OCI-M1 (cell line): ENCODE measurements at places on chromosomes 3 and 15.
A peak's percentile ranks its signal among the peaks of the same experiment; 100 is the strongest.

DNA sequence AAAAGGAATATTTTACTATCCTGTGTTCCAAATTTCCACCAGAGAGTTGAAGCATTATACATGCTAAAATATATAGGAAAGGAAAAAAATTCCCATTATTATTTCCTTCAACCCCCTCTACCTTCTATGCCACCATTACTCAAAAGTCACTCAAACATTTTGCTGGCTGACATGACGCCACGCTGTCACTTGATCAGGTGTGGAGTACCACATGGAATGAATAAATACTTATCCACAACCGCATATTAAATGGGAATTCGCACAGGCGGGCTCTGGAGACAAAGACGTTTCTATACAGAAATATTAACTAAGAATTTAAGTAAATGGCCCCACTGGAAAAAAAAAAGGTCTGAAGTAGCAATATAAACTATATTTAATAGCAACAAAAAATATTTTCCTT, 266.4 kb downstream of the FOXP1 start:
- no peak for DNase-seq

- DNase-seq: no peak
Observed at GRCh38 chr15:71844916-71845315, 34.6 kb downstream of the NR2E3 start.

- no peak for DNase-seq
Observed at GRCh38 chr3:79253271-79253670, 514.5 kb downstream of the ROBO1 start.

DNA sequence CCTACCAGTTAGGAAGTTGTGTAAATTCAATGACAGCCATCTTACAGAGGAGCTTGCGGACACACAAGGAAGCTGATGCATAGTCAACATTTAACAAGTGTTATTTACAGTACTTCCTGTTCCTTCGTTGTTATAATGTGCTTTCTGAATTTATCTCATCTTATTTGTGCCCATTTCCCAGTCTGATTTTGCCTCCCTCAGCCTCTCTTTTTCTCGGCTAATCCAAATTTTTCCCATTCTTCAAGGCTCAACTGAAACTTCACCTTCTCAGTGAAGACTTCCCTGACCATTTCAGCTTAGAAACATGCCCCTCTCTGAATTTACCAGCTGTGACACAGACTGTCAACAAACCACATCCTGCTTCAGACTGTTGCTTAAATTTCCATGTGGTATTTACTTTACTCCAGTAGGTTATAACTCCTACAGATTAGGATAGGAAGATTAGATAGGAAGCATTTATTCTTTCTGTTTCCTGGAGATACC, 55.7 kb upstream of the CP start:
- DNase-seq: peak; percentile 17

GRCh38 chr3:105844704-105845103, 24.1 kb downstream of the CBLB start:
- DNase-seq: no peak

DNA sequence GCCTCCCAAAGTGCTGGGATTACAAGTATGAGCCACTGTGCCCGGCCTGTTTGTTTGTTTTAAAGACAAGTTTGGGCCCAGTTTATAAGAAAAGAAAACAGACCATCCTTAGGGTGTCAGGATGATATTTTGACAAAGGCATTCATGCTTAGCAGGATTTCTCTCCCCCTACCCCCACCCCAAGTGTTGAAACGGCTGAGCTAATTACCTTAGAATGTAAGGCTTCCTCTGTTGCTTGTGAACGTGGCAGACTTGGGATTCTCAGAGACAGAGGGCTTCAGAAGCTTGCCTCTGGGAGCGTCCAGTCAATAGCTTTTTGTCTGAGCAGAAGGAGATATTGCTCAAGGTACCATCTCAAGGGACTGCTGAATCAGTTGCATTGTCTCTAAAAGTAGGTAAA, 24.0 kb downstream of the FLNB start:
- no peak for DNase-seq

DNA sequence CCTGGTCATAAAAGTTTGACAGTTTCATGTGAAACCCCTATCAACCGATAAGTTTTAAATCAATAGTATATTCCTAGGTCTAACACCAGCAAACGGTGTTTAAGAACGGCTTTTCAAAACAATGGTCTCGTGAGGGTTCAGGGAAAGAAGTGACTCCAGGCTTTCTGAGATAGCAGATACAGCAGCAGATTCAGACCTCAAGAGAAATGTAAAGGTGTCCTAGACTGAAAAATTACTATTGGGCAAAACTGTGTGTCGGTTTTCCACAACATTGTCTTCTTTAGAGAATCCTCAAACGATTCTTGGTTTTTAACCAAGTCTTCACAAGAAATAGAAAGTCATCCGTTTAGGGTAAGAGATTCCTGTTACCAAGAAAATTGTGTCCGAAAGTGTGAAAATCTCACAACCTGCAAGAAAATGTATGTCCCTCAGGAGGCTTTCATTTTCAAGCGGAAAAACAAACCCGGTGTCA, 1.2 kb downstream of the SETD2 start:
- peak; percentile 75 for DNase-seq

DNA sequence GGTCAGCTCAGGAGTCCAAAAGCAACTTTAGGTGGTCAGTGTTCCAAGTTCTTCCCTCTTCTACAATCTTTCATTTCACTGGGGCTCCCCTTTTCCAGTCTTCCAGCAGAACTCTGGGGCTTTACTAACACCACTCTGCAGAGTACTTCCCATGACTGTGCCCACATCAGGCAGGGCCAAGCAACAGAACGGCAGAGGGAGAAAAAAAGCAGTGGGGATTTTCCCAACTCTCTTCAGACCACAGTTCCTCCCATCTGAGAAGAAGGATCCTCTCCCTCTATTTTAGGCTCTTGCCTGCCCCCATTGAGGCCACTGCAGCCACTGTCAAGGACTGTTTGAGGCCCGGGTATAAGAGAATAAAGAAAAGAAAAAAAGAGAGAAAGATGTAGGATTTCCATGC, 70.7 kb downstream of the TTBK2 start:
- DNase-seq: no peak

DNA sequence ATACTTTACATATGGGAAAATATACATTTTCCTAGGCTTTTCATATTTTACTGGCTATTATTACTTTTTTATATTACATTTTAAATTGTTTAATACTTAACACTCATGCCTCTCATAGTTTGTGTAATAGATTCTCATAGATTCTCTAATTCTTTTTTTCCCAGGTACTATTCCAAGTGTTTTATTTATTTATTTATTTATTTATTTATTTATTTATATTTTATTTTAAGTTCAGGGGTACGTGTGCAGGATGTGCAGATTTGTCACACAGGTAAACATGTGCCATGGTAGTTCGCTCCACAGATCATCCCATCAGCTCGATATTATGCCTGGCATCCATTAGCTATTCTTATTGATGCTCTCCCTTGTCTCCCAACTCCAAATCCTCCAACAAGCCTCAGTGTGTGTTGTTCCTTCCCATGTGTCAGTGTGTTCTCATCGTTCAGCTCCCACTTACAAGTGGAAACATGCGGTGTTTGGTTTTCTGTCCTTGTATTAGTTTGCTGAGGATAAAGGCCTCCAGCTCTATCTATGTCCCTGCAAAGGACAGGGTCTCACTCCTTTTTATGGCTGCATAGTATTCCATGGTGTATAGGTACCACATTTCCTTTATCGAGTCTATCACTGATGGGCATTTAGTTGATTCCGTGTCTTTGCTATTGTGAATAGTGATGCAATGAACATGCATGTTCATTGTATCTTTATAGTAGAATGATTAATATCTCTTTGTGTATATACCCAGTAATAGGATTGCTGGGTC, 205.4 kb upstream of the P2RY1 start:
- DNase-seq: no peak

DNA sequence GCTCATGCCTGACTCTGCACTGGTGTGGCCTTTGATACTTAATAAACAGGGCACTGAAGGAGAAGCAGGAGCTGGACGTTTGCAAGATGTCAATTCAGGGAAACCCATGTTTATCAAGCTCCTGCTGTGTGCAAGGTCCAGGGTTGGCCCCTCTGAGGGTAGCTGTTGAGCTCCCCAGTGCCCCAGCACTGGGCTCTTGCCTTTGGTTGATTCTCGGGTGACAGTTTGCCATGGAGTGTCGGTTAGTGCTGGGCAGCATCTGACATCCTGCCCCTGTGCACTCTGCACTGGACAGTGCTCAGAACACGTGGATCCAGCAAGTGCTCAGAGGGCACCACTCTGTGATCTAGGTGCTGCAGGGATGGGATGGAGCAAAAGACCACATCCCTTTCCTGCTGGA, 7.3 kb downstream of the HDAC11 start:
- no peak for DNase-seq

- no peak for DNase-seq
Observed at GRCh38 chr15:71768184-71768583, 42.2 kb upstream of the NR2E3 start.

- DNase-seq: no peak
Observed at GRCh38 chr3:51706021-51706485, 815 bp upstream of the GRM2 start.

GRCh38 chr15:91860498-91860897, 7.0 kb downstream of the SLCO3A1 start:
- DNase-seq: no peak

- DNase-seq: peak; percentile 83
Observed at GRCh38 chr3:132256989-132257388, 60.2 kb upstream of the ACP3 start.

DNA sequence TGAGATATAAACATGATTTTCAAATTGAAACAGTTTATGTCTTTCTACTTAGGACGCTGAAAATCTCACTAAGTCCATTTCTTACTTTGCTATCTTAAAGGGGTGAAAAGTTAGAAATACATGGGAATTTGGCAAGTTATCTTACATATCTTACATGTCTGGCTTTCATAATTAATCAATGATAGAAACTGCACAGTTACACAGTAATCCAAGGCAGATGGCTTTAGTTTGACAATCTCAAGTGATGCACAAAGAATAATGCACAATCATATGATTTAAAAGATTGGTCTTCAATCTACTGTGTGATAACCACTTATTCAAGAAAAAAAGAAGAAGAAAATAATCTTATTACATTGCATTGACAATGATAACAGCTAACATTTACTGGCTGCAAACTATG, 14.2 kb downstream of the PDZRN3 start:
- no peak for DNase-seq

DNA sequence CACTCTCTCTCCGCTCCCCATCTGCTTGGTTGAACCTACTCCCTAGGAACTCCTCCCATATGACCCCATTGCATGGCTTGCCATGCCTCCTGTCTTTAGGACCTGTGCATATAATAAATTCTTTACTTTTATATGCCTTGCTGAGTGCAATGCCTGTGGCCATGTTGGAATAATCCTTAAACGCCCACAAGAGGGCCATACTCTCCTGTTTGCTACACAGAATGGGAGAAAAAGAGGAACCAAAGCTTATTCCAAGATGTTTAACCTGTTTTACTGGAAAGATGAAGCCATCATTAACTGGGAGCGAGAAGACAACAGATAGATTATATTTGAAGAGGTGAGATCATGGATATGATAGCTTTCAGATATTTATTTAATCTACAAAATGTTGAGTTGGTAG, 1097.8 kb downstream of the NAALADL2 start:
- DNase-seq: peak; percentile 45

- DNase-seq: no peak
Observed at GRCh38 chr3:164095279-164095678, 983.0 kb downstream of the SI start.

DNA sequence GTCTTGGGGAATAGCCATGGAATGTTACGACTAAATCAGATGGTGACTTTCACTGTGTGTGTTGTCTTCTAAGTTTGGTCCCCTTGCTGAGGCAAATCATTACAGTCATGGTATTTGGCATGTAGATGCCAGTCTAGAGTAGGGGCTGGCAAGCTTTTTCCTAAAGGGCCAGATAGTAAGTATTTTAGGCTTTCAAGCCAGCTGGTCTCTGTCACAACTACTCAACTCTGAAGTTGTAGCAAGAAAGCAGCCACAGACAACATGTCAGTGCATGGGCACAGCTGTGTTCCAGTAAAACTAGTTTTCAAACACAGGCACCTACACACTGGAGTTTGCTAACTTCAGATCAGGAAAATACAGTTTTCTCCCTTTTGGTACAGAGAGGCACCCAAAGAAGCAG, 39.3 kb downstream of the CCR3 start:
- no peak for DNase-seq

DNA sequence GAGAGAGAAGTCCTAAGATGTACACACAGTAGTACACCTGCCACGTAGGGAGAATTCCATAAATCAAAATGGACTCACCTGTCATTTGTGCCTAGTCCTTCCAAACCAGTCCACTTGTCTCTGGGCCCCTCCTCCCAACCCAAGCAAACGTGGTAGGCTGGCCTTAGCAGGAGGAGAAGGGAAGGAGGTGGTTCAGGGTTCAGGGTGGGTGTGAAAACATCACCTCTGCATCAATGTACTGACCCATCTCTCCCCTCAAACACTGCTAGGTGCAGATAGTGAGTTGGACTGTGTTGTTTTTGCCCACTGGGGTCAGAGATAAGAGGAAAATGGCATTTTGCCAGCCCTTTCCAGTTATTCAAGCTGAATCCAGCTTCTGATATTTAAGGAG, 99.3 kb downstream of the MME start:
- DNase-seq: peak; percentile 59

- DNase-seq: no peak
Observed at GRCh38 chr3:110995461-110996231, 76.0 kb upstream of the NECTIN3 start.

- DNase-seq: no peak
Observed at GRCh38 chr15:41443275-41443674, 26.4 kb downstream of the RTF1 start.

DNA sequence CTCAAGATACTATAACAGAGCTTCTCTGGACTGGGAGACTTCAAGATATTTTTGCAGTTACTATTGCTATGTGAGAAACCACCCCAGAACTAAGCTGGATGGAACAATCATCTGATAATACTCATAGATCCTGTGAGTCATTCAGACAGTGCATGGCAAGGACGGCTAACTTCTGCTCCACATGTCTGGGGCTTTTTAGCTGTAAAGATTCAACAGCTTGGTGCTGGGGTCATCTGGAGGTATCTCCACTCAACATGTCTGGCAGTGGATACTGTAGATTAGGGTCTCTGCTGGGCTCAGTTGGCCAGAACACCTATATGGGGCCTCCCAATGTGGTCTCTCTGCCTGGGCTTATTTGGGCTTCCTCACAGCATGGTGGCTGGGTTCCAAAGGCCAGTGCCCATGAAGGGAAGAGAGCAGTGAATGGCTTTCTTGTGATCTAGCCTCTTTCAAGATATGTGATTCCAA, 117.3 kb upstream of the SLC7A14 start:
- peak; percentile 67 for DNase-seq

GRCh38 chr15:25838871-25839195, 24.3 kb downstream of the ATP10A start:
- no peak for DNase-seq

DNA sequence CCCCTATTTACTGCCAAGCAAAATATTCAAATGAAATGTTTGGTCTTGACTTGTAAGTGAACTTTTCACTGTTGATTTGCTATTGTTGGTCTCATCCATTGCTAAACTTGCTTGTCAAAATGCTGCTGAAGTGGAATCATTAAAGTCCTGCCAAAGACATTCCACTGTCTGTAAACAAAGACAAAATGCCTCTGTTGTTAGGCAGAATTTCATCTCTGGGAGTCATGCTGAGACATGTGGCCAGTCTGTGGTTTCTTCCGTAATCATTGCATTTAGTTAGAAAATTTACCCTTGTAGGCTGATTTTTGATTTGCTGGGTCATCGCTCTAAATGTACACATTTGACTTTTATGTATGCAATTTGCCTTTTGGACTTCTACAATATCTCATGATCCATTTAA, 577.7 kb downstream of the MECOM start:
- DNase-seq: no peak
